ENCODE measurements at places on chromosomes 7 and 10.

- no peak for DNase-seq
Observed at GRCh38 chr7:66054063-66054462, 21.6 kb upstream of the ASL start.

GRCh38 chr10:114881417-114881816, 56.6 kb upstream of the TRUB1 start:
- no peak for DNase-seq

DNA sequence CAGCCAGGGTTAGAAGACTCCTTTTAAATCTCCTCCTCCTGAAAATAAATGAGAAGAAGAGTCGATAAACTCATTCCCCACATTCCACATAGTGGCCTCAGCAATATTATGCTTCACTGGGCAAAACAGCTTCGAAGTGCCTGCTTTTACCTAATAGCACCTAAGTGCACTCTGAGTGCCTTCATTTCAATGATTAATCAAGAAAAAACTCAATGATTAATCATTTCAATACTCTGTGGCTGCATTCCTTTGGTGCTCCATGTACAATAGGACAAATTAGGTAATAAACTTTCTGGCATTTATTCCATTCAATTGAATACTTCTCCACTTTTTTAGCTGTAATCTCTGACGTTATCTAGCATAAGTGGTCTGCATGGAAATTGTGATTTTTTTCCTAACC, 174.6 kb downstream of the CCDC71L start:
- peak; percentile 70 for DNase-seq

DNA sequence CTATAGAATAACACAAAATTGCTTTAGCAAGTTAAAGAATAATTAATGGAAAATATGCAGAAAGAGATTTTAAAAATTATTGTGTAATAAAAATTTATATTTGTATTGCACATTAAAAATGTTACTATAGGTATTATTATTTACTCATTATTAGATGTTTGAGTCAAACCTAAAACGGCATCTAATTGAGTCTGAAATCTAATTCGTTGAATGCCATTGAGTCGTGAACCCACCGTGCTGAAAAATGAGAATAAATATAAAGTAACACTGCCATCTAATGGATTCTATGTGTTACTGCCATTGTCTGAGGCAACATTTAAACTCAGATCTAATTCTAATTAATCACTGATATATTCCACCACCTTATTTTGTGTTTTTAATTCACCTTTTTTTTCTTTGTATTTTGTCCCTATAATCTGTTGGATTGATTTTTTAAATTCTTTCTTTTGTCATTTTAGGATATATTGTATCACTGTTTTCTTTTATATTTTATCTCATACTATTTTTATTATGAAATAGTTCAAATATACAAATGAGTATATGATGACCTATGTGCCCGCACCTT, 62.2 kb downstream of the SAMD9 start:
- peak; percentile 43 for DNase-seq

DNA sequence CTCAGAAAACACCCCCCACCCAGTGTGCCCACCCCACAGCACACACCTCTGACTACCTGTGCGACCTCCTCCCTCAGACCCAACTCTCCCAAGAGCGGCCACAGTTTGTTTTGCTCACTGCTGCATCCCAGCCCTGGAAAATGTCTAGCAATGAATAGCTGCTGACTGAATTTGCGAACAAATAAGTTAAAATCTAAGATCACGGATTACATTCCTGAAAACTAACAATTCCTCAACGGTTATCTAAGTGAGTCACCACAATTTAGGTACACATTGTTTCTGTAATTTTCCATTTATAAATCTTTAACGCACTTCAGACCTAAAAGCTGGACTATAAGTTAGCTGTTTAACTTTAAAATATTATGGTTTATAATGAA, 235.2 kb downstream of the ZMYND11 start:
- no peak for DNase-seq

All from astrocyte of the cerebellum (primary cell).